Hematopoietic multipotent progenitor cell treated with erythropoietin and hydrocortisone succinate and interleukin-3 and kit ligand, for 8 days (in vitro differentiated cells): ENCODE measurements at places on chromosomes 5 and 9.

- DNase-seq = no peak
Measured at GRCh38 chr5:135514116-135514515, 21.6 kb downstream of the NEUROG1 start.

GRCh38 chr9:129093602-129094386 is 12.9 kb downstream of the DOLPP1 start:
- DNase-seq = no peak

- DNase-seq = peak; percentile 58
Measured at GRCh38 chr9:77764894-77765780, 117.0 kb upstream of the GNA14 start.

DNA sequence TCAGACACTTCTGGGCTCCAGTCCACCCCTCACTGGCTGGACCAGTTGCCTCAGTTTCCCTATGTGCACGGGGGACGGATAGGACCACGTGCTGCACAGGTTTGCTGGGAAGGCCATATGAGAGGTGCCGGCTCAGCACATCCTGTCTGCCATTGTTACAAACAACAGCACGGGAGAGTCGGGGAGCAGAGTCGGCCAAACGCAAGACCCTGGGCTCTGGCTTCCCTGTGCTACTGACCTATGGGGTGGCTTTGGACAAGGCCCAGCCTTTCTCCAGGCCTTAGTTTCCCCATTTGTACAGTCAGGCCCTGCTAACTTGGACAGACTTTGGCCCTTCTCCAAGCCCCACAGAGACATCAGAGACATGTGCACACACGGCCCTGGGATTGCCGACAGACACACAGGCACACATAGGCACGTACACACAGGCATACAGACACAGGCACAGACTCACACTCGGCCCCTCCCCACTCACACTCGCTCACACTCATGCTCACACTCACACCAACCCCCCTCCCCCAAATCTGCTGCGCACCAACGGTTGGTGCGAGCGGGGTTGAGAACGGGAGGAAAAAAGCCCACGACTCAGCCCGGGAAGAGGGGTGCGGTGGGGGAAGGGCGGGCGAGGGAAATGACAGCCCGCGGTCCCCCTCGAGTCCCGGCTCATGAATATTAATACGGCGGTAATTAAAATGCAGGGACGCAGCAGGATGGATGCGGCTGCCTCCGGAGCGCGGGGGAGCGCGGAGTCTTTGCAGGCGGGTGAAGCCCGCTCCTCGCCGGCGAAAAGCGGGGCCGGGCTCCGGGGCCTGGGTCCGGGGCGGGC is 133.0 kb downstream of the C9orf50 start:
- DNase-seq = peak; percentile 35

GRCh38 chr9:121764371-121764730 is 112.9 kb downstream of the DAB2IP start:
- DNase-seq = no peak

DNA sequence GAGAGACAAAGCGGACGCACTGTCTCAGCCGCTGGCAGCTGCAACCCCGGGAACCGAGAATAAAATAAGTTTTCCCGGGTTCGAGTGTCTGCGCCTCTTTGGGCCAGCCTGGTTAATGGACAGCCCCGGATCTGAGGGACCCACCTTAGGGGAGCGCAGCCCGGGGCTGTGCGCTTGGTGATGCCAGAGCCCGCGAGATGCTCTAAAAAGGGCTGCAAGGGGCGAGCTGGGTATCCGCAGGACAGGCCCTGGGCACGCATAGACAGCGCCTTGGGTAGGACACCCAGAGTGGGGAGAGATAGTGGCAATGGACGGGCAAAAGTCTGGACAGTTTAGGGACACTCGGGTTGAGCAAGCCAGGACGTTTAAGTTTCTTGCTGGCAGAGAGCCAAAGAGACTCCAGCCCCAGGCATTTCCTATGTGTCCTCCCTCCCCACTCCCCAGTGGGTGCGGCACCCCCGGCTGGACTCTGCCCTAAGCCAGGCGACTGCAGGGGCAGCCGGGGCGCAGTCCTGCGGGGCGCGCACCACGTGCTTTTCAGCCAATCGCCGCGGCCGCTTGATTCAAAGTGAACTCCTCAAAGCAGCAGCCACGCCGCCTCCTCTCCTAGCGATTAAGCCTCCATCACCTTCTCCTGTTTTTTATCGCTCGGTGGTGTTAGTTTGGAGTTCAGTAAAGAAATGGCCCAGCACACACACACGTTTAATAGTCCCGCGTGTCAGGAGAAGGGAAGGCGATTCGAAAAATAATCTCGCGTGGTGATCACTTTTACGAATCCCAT is 616 bp upstream of the ENC1 start:
- peak; percentile 54 for DNase-seq

DNA sequence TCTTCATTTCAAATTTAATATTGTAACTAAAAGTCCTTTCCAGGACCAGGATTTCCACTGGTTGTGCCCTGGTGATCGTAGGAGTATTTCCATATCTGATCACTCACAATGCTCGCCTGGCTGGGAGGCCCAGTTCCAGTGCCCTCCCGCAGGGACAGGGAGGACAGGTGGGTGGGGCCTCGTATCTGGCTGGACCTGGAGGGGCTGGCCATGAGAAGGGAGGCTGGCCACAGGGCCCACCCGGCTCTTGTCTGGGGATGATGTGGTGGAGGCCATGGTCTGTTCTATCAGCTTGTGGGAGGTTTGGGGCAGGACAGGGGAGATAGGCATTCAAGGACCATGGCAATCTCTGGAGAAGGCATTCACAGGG is 286.4 kb downstream of the GADD45G start:
- no peak for DNase-seq

DNA sequence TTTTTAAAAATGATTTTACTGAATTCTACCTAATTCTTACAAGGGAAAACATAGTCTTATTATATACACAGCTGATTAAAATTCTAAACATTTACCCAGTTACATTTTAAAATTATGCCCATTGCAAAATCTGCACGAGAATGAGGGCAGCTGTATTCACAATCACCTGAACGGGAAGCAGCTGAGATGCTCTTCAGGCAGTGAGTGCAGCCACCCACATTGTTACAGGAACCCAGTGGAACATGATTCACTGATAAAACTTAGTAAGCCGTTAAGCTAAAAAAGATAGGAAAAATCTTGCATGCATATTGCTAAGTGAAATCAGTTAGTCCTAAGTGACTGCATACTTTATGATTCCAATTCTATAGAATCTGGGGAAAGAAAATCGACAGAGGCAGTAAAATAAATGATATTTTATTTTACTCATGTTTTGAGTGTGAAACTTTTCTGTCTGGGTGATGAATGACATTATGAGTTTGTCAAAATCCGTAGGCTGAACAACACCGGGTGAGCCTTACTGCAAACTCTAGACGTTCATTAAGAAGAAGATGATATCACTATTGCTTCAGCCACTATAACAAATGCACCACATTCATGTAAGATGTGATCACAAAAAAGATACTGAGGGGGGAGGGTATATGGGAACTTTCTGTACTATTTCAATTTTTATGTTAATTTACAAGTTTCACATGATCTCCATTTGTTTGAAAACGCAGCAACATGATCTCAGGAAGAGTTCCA is 39.1 kb upstream of the FLT4 start:
- no peak for DNase-seq

DNA sequence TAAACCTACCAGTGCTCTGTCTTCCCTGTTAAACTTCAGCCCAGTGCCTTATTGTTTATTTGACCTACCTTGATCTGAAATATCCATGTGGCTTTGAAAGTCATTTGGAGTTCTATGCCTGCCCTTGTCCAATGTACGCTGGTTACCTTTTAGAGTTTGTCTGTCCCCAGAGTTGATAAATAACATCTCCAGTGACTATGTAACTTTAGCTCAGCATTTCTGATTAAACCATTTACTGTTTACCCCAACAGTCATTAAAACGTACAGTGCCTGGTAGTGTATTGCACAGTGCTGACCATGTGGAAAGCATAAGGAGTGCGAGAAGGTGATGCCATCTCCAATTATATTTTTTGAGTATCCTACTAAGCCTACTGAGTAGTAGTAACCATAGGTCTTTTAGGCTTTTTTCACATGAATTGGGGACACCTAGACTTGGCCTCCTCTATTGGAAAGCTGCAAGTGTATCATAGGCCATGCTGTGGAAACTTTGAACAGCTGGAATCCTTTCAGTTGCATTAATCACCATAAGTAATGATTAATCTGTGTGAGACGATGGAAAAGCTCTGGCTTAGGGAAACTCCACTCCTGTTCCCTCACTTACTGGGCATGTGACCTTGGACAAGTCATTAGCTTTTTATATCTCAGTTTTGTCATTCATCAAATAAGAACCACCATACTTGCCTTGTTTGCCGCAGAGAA is 93.5 kb downstream of the MAST4 start:
- no peak for DNase-seq

DNA sequence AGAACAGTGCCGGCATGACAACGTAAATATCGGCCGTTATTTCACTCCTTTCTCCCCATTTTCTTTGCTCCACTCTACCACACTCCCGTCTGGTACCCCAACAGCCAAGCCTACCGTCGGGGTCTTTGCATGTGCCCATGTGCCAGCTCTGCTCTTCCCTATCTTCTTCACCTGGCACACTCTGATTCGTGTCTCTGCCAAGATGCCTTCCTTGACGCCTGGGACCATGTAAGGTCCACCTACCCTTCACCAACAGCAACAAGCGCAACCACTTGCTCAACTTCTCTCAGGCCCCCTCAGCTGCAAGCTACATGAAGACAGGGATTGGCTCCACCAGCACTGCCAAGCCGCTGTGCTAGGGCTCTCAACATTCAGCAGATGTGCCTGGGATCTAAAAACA is 4.4 kb downstream of the MGAT1 start:
- DNase-seq = no peak

GRCh38 chr9:121830441-121831140 is 179.2 kb downstream of the DAB2IP start:
- DNase-seq = no peak

- peak; percentile 52 for DNase-seq
Measured at GRCh38 chr5:128213340-128213739, 129.8 kb downstream of the SLC12A2 start.

- no peak for DNase-seq
Measured at GRCh38 chr9:138043411-138044345, 166.1 kb downstream of the CACNA1B start.

GRCh38 chr5:122093415-122094180 is 15.5 kb upstream of the LOX start:
- DNase-seq = no peak

- DNase-seq = no peak
Measured at GRCh38 chr5:164580155-164580554, 1074.7 kb downstream of the MAT2B start.

- DNase-seq = no peak
Measured at GRCh38 chr9:94624629-94625028, 14.7 kb downstream of the FBP1 start.

- no peak for DNase-seq
Measured at GRCh38 chr9:127904561-127905003, 5.2 kb upstream of the ST6GALNAC6 start.

- no peak for DNase-seq
Measured at GRCh38 chr5:36836831-36837230, 39.7 kb upstream of the NIPBL start.

DNA sequence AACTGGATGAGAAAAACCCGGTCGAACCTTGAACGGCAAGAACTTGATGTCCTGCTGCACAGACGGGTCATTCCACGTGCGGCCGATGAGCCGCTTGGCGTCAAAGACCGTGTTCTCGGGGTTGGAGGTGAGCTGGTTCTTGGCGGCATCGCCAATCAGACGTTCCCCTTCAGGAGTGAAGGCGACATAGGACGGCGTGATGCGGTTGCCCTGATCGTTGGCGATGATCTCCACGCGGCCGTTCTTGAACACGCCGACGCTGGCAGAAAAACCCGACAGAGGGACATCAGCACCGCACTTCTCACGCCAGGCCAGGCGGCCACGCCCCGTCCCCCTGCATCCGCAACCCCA is 519 bp downstream of the HSPA5 start:
- peak; percentile 56 for DNase-seq

DNA sequence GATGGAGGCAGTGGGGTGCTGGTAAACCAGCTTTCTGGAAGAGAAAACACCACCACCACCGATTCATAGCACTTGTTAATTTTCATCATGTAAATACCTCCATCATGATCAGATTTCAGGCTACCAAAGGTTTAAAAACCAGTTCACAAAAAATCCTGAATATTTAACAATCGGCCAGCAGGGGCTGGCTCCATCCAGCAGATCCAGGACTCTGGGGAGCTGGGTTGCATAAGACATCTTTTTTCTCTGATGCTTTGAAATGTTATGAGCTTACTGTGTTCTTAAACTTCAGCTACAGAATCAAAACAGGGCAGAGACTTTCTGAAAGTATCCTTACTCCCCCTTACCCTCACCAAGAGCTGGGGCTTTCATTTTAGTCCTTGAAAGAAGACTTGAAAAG is 14.6 kb upstream of the RNF183 start:
- no peak for DNase-seq

- DNase-seq = no peak
Measured at GRCh38 chr5:89929173-89929572, 480.4 kb downstream of the CETN3 start.

DNA sequence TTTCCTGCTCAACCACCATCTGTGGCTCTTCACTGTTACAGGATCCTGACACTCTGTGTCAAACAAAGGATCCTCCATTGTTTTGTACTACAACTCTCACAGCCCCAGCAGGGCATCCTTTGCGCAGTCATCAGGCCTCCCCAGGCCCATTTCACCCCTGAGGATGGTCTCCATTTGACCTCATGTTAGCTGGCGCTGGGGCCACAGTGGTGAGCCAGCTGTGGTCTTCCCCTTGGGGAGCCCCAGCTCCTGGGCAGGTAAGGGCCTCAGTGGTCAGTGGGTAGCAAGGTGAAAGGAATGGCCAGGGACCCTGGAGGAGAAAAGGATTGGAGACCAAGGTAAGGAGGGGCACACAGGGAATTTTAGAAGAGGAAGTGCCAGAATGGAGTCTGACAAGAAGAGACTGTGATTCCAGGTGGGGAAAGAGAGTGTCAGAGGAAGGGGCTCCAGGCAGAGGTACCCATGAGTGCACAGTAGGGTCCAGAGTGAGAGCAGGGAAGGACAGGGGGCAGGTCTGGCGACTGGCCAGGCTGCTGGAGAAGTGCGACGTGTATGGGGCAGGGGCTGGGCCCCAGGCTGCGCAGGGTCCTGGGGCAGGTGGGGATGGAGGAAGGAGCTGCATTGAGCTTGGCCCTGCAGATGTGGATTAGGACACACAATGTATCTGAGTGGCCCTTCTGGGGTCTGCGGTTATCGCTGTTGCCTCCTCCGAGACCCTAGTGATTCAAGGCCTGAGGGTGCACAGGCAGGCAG is 109.9 kb downstream of the PHF2 start:
- DNase-seq = no peak

- DNase-seq = peak; percentile 37
Measured at GRCh38 chr5:77635067-77635916, 3.2 kb downstream of the OTP start.

- DNase-seq = no peak
Measured at GRCh38 chr5:58227858-58228257, 232.0 kb downstream of the PLK2 start.

- DNase-seq = no peak
Measured at GRCh38 chr9:73118286-73118685, 33.4 kb upstream of the ANXA1 start.
